RWPE1 (cell line): ENCODE measurements at places on chromosomes 1 and 21.

GRCh38 chr21:42596657-42597056 is 56.8 kb upstream of the PDE9A start:
- DNase-seq, result no peak

DNA sequence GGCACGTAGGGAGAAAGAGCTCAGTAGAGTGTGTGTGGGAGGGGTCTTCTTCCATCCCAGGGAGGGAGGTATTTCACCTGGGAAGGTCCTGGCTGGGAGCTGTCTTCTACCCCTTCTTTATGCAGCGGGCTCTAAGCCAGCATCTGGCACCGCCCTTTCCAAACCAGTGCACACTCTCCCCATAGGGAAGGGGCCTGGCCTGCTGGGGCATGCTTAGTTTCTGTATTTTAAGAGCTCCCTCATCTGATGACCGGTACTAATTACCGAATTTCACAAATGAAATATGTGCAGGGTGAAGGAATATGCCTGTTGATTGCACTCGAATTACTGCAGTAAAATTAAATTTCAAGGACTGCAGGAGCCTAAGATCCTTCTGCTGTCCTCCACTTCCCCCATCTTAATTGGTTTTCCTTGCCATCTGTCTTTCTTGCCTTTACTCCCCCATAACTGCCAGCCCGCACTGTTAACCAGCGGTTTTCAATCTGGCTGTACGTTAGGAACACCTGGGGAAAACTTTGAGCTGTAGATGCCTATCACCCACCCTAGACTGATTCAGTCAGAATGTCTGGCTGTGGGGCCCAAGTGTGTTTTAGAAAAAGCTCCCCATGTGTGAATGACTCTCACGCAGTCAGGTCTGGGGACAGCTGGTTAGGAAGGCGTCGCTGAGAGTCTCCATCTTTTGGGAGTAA is 20.1 kb downstream of the GALNT2 start:
- DNase-seq, result peak; percentile 80

- peak; percentile 83 for DNase-seq
Measured at GRCh38 chr1:181251001-181251712, 162.7 kb downstream of the IER5 start.

DNA sequence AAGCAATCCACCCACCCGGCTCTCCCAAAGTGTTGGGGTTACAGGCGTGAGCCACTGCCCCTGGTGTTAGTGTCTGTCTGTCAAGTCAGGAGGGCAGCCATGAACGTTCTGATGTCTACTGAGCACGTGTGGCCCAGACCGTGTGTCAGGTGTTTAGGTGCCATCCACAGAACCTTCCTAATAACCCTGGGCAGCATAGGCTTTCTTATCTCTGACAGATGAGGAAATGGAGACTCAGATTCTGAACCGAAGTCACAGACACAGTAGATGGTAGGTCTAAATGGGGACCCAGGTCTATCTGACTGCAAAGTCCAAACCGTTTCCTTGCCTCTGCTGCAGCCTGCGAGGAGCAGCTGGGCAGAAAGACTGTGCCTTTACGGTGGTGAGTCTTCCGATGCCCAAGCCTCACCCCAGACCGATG is 622 bp upstream of the IL6R start:
- DNase-seq, result no peak

GRCh38 chr1:173044656-173045055 is 6.1 kb downstream of the TNFSF18 start:
- DNase-seq, result no peak

DNA sequence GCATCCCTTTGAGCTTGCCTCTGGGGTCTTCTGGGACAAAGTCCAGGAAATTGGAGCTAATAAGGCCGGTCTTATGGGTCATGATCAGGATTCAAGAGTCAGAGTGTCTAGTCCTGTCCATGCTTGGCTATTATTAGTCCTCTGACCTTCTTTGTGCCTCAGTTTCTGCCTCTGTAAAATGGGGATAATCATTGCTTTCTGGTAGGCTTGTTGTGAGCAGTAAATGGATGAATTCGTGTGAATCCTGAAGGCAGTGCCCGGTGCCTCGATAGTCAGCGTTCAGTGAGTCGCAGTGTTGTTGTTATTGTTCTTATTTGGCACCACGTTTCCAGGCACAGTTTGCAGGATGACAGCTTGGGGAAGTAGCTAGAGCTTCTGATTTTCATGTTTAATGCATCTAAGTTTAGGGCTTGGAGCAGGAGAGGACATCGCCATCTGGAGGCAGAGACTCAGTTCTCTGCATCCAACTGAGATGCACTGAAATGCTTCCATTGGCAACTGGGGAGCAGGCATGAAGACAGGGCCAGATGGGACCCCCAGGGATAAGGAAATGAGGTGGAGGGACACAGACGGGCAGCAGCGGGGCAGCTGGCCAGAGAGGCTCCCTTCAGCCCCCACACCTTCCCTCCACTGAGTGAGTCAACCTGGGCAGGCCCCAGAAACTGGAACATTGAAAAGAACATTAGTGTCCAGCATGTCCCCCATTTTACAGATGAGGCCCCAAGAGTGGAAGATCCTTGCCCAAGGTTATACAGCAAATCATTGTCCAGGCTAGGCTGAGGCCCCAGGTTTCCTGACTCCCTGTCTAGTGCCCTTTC is 160.3 kb downstream of the PTPRU start:
- no peak for DNase-seq

DNA sequence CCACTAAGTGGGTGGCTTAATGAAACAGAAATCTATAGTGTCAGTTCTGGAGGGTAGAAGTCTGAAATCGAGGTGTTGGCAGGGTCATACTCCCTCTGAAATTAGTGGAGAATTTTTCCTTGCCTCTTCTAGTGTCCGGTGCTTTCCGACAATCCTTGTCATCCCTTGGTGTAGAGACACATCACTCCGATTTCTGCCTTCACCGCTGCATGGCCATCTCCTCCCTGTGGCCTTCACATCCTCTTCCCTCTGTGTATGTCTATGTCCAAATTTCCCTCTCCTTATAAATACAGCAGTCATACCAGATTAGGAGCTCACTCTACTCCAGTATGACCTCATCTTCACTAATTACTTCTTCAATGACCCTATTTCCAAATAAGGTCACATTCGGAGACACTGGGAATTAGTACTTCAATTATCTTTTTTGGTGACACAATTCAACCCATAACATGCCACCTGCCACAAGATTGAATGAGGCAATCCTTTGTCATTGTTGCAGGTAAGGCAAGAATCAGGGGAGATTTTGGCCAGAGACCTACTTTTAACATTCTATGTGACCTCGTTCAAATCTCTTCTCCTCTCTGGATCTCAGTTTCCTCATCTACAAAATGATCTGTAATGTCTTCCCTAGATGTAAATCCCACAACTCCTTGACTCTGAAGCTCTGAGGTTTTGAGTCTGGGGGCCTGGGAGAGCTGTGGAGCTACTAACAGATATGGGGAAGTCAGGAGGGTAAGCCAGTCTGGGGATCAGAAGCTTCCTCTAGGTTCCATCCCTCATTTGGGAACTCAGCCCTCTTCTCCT is 16.1 kb downstream of the NAV1 start:
- no peak for DNase-seq

- DNase-seq, result no peak
Measured at GRCh38 chr1:246761396-246761795, 37.2 kb downstream of the SCCPDH start.
